ENCODE measurements at places on chromosomes 2 and 18.

DNA sequence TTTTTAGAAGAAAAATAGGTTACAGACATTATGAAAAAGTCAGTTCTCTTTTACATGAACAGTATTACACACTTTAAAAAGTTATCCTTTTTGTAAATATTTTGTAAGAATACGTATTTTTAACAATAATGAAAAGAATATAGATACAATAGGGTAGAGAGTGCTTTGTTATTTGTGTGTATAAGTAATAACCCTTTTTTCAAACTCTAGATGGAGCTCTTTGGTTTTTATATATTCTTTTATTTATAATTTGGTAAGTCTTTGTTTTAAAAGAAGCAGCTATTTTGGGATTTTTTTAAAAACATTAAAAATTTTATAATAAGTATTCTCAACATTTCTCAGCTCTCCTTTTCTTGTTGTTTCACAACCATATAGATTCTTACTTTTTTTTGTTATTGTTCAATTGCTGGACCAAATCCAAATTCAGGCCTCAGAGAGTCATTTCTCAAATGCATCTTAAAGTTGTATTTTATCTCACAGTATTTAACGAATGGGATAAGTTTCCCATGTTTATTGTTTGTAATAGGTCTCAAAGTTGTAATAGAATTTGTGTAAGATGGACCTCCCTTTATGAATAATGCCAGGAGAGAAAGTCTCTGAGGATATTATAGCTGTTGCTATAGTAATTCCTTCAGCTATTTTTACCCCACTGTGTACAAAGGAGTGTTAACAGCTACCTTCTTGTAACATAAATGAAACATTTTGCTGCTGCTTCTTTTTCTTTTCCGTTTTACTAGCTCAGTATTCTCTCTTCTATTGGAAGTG lies 46.4 kb downstream of the ACYP2 start:
- DNase-seq, result no peak

DNA sequence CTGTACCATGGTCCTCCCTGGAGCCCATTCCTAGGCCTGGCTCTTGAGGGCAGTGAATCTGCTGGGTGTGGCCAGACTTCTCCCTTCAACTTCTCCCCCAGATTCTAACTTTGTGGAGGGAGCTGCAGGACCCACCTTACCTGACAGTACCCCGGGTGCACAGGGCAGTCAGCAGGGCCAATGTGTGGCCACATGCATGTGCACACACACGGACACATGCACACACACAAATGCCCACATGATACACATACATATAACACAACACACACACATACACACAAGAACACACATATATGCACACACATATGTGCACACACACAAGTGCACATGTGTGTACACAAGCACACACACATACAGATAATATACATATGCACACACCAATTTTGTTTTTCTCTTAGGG lies 300.0 kb upstream of the HS6ST1 start:
- no peak for DNase-seq

GRCh38 chr2:152319822-152320570 lies 15.0 kb upstream of the FMNL2 start:
- DNase-seq, result no peak

- no peak for DNase-seq
Measured at GRCh38 chr18:10727477-10727876, 201.7 kb downstream of the NAPG start.

DNA sequence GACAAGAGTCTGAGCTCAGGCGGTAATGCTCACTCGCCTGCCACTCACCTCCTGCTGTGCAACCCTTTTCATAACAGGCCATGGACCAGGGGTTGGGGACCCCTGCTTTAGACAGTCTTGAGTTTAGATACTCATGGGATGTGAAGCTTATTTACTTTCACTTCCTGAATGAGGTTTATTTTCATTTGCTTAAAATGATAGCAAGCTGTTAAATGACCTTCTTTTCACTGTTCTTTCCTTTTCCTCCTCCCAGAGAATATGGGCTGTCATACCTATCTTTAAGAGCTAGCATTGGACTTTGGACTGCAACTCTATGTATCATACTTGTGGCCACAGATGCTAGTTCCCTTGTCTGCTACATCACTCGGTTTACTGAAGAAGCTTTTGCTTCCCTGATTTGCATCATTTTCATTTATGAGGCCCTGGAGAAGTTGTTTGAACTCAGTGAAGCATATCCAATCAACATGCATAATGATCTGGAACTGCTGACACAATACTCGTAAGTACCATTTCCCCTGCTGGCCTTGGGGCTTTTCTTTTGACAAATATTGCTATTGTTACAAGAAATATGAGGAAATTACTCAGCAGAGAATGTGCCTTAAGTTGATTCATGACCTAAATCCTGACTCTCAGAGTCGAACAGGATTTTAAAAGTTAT lies 168.5 kb downstream of the DPP4 start:
- no peak for DNase-seq

GRCh38 chr18:41504316-41504715 lies 450.7 kb upstream of the PIK3C3 start:
- DNase-seq, result no peak

GRCh38 chr2:26651470-26651771 lies 10.3 kb upstream of the CIB4 start:
- no peak for DNase-seq

- DNase-seq, result no peak
Measured at GRCh38 chr2:70029814-70030409, 57.4 kb upstream of the PCBP1 start.

DNA sequence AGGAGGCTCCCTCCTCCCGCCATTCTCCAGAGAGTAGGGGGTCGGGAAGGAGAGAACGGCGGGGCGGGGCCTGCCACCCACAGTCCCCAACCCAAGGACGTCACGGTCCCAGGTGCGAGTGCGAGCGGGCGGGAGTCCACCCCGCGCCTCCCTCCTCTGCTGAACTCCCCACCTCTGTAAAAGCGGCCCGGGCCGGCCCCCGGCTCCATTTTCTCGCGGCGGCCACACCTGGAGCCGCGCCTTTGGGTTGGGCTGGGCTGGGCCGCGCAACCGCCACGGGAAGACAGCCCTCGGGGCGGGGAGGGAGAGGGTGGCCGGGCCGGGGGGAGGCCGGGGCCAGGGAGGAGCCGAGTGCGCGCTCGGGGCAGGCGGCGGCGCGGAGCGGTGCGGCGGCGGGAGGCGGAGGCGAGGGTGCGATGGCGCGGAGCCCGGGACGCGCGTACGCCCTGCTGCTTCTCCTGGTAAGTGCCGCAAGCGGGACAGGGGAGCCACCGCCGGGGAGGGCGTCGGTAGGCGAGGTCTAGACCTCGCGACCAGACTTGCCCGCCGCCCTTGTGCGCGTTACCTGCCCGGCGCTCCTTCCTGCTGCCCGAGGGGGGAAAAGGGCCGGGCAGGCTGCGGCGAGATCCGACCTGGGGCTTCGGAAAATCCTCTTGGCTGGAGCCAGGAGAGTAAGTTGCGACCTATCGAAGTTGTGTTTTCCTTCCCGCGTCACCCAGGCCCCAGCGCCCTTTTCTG lies at the start of gene DSG2:
DSG2 (plus strand) TSS at position 342 of the 738 bp plus-strand sequence; CDS start at position 417, 75 bp downstream.
- no peak for DNase-seq

- no peak for DNase-seq
Measured at GRCh38 chr18:79940814-79941472, 10.5 kb downstream of the SLC66A2 start.

DNA sequence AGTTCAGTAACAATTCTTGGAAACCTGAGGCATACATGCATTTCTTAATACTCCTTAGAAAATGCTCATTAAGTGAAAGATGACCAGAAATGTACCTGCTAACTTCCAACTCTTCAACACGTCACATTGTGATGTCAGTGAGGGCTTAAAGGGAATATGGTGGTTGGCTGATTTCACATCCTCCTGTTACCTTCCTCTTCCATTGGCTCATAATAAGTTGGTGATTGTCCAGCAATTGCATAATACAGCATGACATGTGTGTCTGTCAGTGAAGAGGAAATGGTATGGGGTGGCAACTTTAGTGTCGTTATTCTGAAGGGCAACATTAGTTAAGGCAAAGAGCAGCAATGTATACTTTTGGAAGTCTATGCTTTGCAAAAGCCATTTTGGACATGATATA lies 26.0 kb downstream of the PLEK start:
- DNase-seq, result no peak

DNA sequence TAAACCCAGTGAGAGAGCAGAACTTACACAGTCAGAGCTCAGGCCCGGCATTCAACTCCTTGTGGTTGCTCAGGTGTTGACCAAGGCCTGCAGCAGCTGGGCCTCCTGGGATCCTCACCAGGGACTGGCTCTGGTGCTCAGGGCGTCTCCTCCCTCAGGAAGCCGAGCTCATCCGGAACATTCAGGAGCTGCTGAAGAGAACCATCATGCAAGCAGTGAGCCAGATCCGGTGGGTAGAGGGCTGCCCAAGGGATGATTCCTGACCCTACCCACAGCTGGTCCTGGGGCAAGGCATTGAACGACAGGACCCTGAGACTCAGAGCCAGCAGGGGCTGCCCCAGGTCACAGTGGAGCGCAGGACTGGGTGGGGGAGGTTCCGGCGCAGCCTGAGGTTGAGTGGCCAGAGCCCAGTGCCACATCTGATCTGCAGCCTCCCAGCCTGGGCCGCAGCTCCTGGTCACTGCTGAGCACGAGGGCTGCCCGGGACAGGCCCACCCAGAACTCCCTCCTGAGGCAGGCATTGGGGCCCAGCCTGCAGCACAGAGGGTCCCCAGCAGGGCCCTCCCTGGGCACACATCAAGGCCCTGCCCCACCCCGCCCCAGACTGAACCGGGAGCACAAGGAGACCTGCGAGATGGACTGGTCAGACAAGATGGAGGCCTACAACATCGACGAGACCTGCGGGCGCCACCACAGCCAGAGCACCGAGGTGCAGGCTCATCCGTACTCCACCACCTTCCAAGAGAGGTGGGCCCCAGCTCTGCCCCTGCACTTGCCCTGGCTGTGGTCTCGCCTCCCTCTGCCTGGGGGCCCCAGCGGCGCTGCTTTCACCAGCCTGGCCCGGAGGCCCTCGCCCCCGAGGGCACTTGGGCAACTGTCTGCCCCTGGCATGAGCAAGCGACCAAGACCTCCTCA lies 2.4 kb downstream of the TEKT4 start:
- no peak for DNase-seq

DNA sequence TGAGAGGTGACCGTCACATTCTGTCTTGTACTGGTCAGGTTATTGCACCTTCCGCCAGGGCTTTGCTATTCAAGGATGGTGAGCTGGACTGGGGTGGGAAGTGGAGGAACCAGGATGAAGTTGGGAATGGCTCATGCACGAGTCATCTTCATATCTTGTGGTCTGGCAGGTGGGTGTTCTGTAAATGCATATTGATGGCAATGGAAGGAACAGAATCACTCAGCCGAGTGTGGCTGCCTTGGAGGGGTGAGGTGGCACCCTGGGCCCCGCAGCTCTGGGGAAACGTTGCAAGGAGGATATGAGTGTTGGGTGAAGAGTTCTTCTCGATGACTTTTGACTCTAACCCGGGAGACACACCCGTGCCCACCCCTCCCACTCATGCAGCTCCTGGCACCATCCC lies 1.2 kb downstream of the NEU2 start:
- DNase-seq, result no peak

DNA sequence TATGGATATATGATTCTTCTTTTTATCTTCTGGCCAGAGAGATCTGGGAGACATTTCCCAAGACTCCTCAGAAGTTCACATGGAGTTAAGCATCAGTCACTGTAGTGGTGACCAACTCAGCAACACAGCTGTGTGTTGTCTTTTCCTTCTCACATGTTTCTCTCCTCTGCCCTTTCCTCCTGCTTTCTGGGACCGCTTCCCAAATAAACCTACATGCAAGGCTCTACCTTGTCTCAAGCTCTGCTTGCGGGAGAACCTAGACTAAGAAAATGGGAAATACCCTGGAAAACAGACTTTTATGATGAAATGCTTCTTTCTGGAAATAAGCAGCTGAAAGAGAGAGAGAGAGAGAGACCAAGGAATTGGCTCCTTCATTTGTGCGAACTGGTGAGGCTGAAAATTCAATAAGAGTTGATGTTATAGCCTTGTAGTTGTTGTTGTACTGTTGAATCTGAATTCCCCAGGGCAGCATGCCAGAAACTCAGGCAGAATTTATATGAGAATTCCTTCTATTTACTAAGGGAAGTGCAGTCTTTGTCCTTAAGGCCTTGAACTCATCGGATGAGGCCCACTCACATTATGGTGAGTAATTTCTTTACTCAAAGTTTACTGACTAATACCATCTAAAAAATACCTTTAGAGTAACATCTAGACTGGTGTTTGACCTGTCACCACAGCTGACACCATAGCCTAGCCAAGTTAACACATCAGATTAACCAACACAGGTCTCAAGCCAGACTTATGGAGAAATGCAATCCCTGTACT lies 22.7 kb upstream of the DSC1 start:
- DNase-seq, result no peak

GRCh38 chr2:129756276-129756675 lies 223.2 kb upstream of the RAB6C start:
- DNase-seq, result no peak

- DNase-seq, result no peak
Measured at GRCh38 chr2:131584380-131584779, 56.7 kb downstream of the CCDC74A start.

GRCh38 chr2:229519655-229520430 lies 194.5 kb downstream of the DNER start:
- no peak for DNase-seq

DNA sequence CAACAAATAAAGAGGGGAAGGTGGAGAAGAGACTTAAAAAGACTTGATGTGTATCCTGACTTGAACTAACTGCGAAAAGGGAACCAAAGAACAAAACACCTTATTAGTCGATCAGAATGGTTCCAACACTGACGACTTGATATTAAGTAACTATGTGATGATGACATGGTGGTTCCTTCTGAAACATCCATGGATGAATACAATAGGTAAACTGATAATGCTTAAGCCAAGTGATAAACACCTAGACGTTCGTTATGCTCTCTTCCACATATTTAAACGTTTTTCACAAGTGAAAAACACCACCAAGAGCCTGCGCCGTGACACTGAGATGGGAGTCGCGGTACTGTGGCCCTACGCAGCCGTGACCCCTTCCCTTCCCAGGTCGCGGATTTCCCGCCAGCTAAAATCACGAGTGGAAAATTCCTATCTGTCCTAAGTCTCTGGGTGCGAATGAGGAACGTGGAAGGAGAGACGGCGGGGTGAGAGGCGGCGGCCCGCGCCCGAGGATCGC lies 797 bp downstream of the TTC32 start:
- DNase-seq, result no peak

DNA sequence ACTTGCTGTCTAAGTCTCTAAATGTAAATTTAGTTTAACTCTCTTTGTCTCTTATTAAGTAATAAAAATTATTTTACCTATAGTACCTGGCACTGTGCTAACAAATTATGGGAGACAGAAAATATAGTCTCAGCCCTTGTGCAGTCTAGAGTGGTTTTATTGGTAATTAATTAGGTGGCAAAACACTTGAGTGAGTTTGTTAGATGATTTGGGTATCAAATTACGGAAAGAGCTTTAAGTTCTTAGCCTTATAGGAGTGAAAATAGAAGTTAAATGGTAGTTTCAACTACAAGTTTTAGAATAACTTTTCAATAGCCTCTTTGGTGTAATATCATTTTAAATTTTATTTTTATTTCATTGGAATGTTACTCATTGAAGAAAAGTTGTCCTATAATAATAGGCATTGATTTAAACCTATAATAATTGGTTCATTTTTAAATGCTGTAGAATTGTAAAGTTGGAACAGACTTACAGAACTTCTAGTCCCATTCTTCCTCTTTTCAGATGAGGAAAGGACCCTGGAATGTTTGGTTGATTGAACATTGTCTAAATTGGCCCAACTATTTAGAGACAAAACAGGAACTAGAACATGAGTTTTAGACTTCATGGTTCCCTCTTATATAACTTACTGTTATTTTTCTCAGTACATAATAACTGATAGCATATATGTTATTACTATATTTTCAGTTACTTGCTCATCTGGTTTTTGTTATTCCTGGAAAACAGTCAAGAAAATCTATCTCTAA lies 10.2 kb upstream of the HTR2B start:
- no peak for DNase-seq

GRCh38 chr2:186486651-186487647 lies 889 bp downstream of the ZC3H15 start:
- DNase-seq, result no peak

All from effector CD4-positive, alpha-beta T cell (primary cell).